ENCODE measurements at places on chromosomes 16 and 17.

DNA sequence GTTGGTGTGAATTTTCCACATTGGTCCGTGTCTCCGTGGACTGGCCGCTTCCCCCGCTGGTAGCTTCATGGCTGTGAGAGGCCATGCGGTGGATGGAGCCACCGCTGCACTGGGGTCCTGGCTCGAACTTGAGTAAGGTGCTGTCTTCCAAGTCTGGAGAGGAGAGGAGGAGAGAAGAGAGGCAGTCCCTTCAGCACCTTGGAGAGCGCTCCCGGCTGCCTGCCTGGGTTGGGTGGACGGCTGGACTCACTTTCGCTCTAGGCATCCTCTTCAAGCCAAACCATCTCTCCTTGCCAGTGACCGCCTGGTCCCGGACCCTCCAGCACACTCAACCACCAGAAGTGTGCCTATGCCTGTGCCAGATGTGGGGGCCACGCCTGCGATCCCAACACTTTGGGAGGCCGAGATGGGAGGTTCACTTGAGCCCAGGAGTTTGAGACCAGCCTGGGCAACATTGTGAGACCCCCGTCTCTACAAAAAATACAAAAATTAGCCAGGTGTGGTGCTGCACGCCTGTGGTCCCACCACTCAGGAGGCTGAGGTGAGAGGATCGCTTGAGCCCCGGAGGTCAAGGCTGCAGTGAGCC, 6.2 kb downstream of the JPH3 start:
- DNase-seq = peak; percentile 97

DNA sequence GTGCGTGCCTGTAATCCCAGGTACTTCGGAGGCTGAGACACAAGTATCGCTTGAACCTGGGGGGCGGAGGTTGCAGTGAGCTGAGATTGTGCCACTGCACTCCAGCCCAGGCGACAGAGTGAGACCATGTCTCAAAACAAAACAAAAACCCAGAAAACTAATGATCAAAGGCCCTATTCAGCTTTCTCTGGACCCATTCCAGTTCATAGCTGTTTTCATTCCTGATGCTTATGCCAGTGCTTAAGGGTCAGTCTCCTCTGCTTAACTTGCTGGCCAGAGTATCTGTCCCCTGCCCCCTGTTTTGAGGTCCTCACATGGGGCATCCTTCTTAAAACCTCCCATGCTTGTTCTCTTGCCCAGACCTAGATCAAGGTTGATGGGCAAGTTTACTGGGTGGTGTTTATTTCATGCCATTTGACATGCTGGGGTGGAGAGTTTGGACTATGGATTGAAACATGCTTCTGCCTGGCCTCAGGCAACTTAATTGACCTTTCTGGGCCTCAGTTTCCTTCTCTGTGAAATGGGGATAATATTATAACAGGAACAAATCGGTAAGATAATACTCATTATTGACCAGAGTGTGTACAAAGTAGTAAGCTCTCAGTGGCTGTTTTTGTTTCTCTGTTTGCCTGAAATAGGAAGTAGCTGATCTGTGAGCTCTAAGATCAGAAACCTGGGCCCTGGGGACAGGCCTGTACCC, 369.8 kb downstream of the CPPED1 start:
- no peak for DNase-seq

GRCh38 chr16:87044032-87044382, 273.2 kb downstream of the C16orf95 start:
- no peak for DNase-seq

GRCh38 chr16:939311-939710, 31.5 kb downstream of the LMF1 start:
- DNase-seq = no peak

GRCh38 chr16:73161977-73162376, 114.0 kb upstream of the ZFHX3 start:
- no peak for DNase-seq

DNA sequence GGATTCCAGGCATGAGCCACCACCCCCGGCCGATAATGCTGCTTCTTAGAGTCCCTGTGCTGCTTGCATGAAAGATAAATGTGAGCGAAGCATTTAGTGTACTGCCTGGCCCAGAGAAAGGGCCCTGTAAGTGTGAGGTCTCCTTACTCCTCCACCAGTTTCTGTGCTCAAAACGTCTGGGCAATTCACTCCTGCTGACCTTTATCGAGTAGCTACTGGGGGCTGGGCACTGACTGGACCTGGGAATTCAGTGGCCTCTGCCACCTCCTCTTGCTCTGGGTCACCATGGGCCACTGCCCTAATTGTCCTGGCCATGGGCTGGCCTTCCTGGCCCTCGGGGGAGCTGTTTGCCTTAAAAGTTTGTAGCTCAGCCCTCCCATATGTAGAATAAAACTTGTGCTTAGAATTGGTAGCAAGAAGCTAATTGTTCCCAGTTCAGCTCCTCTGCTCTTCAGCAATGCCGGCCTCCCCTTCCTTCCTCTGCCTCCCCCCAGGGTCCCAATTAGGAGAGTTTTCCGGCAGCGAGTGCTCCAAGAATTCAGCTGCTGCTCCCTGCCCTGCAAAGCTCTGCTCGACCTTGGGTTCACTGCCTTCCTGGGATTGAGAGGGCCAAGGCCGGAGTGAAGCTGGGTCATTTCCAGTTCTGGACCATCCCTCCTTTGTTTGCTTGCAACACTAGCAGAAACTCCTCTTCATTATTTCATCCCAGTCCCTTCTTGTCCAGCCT, 98.9 kb upstream of the CDC42EP4 start:
- DNase-seq = peak; percentile 82

DNA sequence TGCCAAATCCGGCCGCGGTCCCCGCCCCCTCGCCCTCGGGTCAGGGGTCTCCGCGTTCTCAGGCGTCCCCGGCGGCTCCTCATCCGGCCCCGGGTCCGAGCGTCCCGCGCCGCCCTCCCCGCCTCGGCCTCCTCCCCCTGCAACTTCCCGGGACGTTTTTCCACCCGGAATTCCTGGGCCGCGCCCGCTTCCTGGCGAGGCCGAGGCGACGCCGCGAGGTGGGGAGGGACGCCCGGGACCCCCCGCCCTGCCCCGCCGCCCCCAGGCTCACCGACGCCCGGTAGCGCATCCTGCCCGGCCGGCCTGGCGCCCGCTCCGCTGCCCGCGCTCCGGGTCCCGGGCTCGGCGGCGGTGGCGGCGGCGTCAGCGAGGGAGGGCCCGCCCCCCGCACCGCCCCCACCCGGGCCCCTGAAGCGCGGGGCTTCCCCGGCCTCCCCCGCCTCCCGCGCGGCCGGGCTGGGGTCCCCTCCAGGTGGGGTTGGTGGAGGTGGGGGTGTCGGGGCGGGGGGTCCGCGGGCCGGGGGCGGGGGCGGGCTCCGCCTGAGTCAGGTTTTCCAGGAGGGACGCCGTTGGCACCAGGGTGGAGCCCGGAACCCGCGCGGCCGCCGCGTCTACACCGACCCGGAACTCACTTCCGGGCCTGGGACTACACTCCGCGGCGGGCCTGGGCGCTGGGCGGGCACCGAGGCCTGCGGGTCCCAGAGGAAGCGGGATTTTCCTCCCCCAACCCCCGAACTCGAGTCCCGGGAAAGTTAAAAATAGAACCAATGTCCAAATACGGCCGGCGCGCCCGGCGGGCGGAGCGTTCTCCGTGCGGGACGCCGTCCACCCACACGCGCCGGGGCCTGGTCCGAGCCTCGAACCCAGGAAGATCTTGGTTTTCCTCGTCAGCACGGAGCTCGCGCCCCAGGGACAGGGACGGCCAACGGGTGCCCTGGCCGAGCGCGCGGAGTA, 6.8 kb downstream of the MYO1C start:
- peak; percentile 82 for DNase-seq

GRCh38 chr16:11679250-11679649, 11.0 kb downstream of the SNN start:
- no peak for DNase-seq

- DNase-seq = peak; percentile 31
These were observed 589 bp downstream of the ARL6IP1 start for GRCh38 chr16:18800775-18801144.

- no peak for DNase-seq
These were observed 27.6 kb downstream of the PRKAR1A start for GRCh38 chr17:68539548-68540467.

DNA sequence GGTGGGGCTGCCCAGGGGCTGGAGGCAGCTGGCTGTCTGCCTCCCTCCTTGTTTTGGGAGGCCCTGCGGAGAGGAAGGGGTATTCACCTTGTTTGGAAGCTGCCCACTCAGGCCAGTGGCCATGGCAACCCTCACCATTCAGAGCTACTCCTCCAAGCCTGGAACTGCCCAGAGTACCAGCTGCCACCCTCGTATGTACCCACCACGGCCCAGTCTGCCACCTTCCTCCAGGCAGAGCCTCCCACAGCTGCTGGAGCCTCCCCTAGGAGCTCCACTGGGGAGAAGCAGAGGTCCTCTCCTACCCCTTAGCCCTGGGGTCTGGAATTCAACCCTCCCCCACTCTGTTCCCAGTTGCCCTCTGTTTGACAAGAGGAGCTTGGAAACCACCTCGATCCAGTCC, 90.7 kb downstream of the AXIN2 start:
- no peak for DNase-seq

DNA sequence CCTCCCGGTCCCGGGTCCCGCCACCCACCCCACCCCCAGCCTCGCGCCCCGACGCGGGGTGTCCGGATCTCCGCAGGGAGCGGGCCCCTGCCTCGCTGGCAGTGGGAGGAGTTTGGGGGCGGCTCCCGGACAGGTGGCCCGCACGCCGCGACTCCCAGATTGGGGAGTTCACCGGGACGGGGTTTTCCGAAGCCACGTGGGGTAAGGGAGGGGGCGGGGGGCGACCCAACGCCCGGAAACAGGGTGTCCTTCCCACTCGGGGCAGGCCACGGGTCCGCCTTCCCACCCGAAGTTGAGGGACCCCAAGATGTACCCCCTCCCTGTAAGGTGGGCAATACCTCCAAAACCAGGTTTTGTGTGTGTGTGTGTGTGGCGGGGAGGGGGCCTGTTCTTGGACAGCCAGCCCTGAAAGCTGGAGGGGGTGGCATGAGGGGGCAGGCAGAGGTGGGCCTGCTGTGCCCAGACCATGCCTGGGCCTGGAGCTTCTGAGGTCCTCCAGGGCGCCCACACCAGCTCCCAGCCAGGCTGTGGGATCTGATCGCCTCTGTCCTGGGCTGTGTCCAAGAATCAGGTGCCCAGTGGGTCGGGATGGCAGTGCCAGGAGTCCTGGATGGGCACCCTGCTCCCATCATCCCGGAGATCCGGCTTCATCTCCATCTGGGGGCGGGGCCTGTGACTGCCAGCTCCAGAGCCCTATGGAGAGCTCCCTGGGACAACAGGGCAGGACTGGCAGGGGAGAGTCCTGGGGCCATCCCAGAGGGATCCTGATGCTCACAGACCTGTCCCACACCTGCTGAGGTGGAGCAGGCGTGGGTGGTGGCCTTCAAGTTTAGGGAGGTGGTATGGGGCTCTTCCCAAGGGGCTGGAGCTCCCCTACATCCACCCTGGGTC, 767 bp downstream of the SYNGR2 start:
- DNase-seq = peak; percentile 44

DNA sequence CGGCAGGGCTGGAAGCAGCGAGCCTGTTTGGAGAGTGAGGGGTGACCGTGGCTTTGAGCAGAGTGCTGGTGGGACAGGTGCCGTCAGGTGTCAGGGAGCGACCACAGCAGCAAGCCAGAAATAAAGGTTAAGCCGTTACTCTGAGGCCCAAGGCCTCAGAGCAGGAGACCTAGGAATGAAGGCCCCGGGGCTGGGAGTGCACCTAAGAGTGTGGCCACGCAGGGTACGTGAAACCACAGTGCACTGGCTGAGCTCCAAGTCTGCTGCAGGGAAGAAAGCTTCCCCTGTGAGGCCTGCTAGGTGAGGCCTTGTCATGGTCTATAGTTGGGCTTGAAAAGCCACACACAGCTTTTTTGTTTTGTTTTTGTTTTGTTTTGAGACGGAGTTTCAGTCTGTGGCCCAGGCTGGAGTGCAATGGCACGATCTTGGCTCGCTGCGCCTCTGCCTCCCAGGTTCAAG, 8.7 kb downstream of the CLUAP1 start:
- DNase-seq = no peak

GRCh38 chr17:66975614-66976378, 11.3 kb downstream of the CACNG4 start:
- DNase-seq = no peak

GRCh38 chr17:12765548-12765947, 23.8 kb upstream of the ARHGAP44 start:
- DNase-seq = no peak

DNA sequence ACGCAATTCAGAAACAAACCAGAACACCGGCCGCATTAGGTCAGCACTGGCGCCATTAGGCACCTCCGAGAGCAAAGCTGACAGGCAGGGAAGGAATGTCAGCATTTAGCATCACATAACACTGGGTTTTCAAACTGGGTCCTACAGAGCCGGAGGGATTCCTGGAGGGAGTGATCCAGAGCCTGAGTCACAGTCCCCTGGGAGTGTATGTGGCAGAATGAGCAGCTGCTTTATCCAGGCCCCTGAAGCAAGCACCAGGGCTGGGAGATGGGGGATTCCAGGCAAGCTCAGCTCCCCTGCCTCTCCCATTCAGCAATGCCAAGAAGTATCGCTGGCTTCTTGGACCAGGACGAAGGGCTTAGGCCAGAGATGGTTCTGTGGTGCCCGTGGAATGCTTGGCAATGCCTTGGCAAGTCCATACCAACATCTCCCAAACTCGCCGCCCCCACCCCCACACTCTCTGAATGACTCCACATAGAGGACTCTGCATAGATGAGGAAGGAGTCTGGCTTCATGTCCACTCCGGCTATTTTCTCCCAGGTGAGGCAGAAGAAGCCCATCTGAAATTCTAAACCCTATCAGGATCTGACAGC, 20.4 kb downstream of the GAS7 start:
- DNase-seq = no peak

DNA sequence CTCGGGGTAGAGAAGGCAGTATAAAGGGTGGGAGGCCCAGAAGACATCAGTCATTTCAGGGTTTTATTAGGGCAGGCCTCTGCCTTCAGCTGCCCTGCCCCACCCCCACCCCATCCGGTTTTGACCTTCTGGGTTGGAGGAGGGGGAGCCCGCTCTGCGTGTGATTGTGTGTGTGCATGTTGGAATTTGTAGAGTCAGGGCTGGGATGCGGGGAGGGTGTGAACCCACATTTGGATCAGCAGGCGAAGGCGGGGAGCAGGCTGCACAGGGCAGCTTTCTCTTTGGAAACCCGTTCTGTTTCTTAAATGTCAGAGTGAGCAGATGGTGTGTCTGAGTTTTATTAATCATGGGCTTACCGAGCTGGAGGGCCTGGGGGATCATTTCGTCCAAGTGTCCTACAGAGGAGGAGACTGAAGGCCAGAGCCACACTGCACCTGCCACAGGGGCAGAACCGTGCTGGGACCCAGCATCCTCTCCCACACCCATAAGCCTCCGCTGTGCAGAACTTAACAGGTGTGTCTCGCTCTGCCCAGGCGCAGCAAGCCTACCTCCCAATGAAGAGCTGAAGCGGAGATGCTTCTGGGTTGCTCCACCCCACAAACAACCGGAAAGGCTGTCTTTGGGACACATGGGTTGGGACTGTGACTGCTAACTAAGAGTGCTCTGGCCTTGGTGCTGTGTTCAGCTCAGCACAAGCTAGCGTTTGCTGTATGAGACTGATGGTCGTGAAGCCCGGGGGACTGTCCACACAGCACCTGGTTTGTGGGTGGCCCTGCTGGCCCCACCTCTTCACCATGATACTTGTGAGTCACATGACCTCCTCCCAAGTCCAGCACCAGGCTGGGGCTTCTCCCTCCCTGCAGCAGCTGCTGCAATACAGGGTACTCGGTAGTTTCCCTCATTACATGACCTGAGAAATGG, 70.9 kb upstream of the GSE1 start:
- DNase-seq = no peak

- peak; percentile 74 for DNase-seq
These were observed 41.2 kb downstream of the C16orf87 start for GRCh38 chr16:46789499-46790414.

- DNase-seq = no peak
These were observed 5.0 kb upstream of the SNAI3 start for GRCh38 chr16:88691129-88691813.

GRCh38 chr17:7108981-7109380, 5.6 kb downstream of the ASGR2 start:
- no peak for DNase-seq

Data from nephron progenitor cell (in vitro differentiated cells).